ENCODE measurements at places on chromosomes 1 and 21. TPM values are rescaled to one million over a fixed set of nuclear protein-coding genes. Genes with fewer than 3 reads are reported as not detected.

MXRA8 gene
- 68.9 TPM for total RNA-seq

KLHL20 gene
- 23.8 TPM for total RNA-seq

GRCh38 chr1:228837817-228838716 lies 102.8 kb downstream of the RHOU start:
- no peaks in the 10 kb centered on the region for H3K36me3 ChIP-seq
- no peak overlapping the region for H3K4me3 ChIP-seq
- no peak overlapping the region for H3K27ac ChIP-seq
- no peaks in the 10 kb centered on the region for H3K27me3 ChIP-seq

DNA sequence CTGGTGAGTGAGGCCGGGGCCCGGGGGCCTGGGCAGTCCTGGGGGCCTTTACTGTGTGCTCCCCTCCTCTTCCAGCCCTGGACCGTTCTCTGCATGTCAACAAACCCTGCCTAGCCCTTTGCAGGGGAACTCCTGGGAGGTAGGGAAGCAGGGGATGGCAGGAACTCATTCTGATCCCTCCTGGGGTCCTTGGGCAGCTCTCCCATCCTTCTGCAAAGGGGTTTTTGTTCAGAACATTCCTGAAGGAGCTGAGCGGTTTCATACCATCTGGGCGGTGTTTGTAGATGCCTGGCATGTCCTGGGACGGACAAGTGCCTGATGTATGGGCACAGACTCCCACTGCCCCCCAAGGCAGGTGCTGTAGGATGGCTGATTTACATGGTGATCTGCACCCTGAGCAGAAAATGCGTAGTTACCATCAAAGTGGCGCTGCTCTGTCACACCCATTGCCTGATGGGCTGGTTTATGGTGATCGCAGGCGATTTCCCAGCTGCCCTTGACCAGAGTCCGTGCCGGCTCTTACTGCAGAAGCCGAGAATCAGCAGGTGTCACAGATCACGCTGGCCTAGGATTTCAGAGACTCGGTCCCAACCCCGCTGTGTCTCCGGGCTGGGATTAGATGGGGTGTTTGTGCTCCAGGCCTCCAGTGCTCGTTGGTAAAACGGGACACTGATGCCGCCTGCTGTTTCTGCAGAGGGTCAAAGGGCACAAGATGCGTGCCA lies 71.6 kb upstream of the TRAPPC10 start:
- H3K27ac ChIP-seq: no peak overlapping the region
- no peak overlapping the region for H3K4me3 ChIP-seq
- H3K4me1 ChIP-seq: no peaks in the 10 kb centered on the region
- no peaks in the 10 kb centered on the region for H3K36me3 ChIP-seq
- no peak for DNase-seq

DNA sequence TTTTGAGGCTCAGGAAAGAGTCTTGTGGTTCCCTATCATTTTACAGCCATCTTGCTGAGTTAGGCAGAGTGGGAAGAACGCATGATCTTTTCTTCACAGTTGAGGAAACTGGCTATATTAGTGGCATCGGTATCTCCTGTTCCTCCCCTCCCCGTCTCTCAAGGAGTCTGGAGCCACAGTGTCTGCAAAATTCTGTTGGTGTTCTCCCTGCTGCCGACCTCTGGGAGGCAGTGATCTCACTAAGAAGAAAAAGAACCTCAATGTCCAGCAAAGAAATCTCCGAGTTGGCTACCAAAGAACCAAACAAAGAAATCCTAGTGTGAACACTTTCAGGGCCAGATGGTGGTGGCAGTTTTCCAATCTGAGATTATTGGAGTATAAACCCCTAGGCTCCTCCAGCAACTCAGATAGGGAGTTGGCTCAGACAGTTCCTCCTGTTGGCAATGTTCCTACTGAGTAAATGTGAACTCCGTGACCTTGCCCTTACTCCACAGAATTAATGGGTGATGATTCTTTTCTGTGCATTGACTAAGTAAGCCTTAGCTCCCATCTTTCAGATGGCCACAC lies 41.2 kb downstream of the PRAMEF20 start:
- DNase-seq: no peak
- H3K4me3 ChIP-seq: no peak overlapping the region
- no peaks in the 10 kb centered on the region for H3K4me1 ChIP-seq
- H3K27ac ChIP-seq: no peak overlapping the region
- H3K36me3 ChIP-seq: no peaks in the 10 kb centered on the region

GRCh38 chr1:179923029-179923428 lies 31.6 kb upstream of the CEP350 start:
- H3K4me3 ChIP-seq: no peak overlapping the region
- H3K27ac ChIP-seq: no peak overlapping the region
- peaks cover 14% of the 10 kb centered on the region for H3K36me3 ChIP-seq
- DNase-seq: no peak
- no peaks in the 10 kb centered on the region for H3K4me1 ChIP-seq

DNA sequence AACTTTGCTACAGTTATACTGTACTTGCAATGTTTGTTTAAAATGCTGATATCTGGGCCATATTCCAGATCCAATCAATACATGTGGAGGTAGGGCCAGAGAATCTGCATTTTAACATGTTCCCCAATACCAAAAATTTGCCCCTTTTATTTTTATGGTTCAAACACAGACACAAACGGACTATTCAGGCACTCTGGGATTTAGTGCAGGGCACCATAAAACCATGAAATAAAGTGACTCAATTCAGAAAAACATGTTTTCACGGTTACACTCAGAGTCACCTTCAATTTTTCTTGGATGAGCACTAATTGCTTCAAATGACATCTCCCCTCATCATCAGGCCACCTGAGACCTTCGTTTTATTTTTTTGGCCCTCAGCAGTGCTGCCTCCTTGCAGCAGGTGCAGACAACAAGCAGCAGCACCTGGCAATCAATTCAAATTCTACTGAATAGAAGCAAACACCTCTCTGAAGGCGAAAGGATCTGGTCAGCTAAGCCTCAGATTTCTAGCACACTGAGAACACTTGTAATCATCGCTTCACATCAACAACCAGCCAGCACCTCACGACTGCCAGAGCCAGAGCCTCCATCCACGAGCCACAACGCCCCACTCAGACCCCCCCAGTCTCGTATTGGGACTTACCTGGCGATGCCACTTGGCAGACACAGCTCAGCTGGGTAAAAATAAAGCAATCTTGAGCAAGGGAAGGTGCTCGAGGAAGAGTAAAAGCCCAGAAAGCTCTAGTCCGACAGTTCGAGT lies 1.1 kb downstream of the ERO1B start:
- peaks cover 5% of the 10 kb centered on the region for H3K27me3 ChIP-seq
- H3K27ac ChIP-seq: peak overlapping the region; percentile 94
- peak; percentile 23 for DNase-seq
- peaks cover 6% of the 10 kb centered on the region for H3K4me1 ChIP-seq
- peak overlapping the region; percentile 100 for H3K4me3 ChIP-seq
- no peaks in the 10 kb centered on the region for H3K36me3 ChIP-seq

GRCh38 chr1:195141294-195141693 lies 1466.9 kb downstream of the KCNT2 start:
- DNase-seq: no peak
- H3K36me3 ChIP-seq: no peaks in the 10 kb centered on the region
- no peaks in the 10 kb centered on the region for H3K4me1 ChIP-seq
- H3K4me3 ChIP-seq: no peak overlapping the region
- no peaks in the 10 kb centered on the region for H3K27me3 ChIP-seq

- no peaks in the 10 kb centered on the region for H3K27me3 ChIP-seq
- peaks cover 5% of the 10 kb centered on the region for H3K4me1 ChIP-seq
- no peaks in the 10 kb centered on the region for H3K36me3 ChIP-seq
Observed at GRCh38 chr1:161080441-161081405, 8.6 kb downstream of the NECTIN4 start.

GRCh38 chr1:181501612-181502011 lies 18.3 kb downstream of the CACNA1E start:
- H3K36me3 ChIP-seq: no peaks in the 10 kb centered on the region
- no peaks in the 10 kb centered on the region for H3K4me1 ChIP-seq
- no peak overlapping the region for H3K4me3 ChIP-seq
- DNase-seq: no peak

DNA sequence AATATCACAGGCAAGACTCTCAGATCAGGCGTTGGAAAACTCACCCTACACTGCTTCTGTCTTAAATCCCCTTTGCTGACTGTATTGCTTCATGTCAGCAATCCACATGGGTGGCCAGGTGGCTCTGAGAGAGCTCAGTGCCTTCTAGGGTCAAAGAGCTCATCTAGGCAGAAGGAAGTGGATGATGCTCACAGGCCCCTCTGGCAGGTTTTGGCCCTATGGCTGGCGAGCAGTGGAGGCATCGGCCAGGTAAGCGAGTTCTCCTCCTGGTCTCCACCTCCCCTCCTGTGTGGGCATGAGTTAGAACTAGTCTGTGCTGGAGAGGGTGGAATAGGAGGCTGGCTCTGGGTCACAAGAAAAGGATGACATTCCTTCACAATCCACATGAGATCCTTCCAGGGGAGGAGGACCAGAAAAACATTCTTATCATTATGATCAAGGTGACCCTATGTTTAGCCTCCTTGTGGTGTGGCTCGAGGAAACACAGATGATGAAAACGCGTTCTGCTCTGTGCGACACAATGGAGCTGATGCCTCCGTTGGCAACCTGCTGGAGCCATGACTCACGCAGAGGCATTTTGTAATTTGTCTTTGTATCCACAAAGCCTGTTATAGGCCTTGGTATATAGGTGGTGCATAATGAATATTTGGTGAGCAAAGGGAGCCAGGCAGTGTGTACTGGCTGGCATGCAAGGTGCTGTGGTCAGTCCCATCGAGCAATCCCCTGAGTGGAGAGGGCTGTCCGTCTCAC lies 264.6 kb upstream of the RAB4A start:
- no peaks in the 10 kb centered on the region for H3K36me3 ChIP-seq
- H3K27me3 ChIP-seq: no peaks in the 10 kb centered on the region
- H3K4me1 ChIP-seq: peaks cover 10% of the 10 kb centered on the region
- no peak overlapping the region for H3K4me3 ChIP-seq

- H3K4me3 ChIP-seq: no peak overlapping the region
- no peaks in the 10 kb centered on the region for H3K36me3 ChIP-seq
- no peak for DNase-seq
- no peaks in the 10 kb centered on the region for H3K27me3 ChIP-seq
- H3K27ac ChIP-seq: no peak overlapping the region
Observed at GRCh38 chr1:229843627-229844238, 217.7 kb downstream of the URB2 start.

GRCh38 chr1:202274611-202275010 lies 67.1 kb downstream of the UBE2T start:
- H3K4me1 ChIP-seq: no peaks in the 10 kb centered on the region
- DNase-seq: no peak
- H3K36me3 ChIP-seq: no peaks in the 10 kb centered on the region
- no peak overlapping the region for H3K27ac ChIP-seq
- H3K4me3 ChIP-seq: no peak overlapping the region
- no peaks in the 10 kb centered on the region for H3K27me3 ChIP-seq

DNA sequence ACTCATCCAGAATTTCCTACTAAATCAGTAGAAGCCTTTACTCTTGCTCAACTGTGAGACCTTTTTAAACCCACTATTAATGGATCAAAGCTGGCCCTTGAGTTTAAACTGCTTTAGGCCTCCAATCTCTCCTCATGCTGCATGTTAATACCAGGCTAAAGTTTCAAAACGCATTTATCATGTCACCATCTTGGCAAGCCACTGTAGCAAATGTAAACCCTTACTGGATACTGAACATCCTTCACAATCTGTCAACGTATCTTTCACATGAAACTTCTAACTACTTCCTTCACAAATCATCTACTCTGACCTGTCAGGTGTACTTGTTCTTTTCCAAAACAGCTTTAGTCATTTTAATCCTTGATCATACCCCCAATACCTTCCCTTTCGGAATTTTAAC lies 3.0 kb downstream of the PAXBP1 start:
- peak; percentile 4 for DNase-seq
- H3K36me3 ChIP-seq: peaks cover 2% of the 10 kb centered on the region
- no peak overlapping the region for H3K27ac ChIP-seq
- no peak overlapping the region for H3K4me3 ChIP-seq
- H3K27me3 ChIP-seq: no peaks in the 10 kb centered on the region

- peak overlapping the region; percentile 61 for H3K27ac ChIP-seq
- DNase-seq: peak; percentile 98
- H3K4me3 ChIP-seq: peak overlapping the region; percentile 26
- H3K36me3 ChIP-seq: peaks cover 2% of the 10 kb centered on the region
- peaks cover 31% of the 10 kb centered on the region for H3K4me1 ChIP-seq
- H3K27me3 ChIP-seq: no peaks in the 10 kb centered on the region
Observed at GRCh38 chr1:198935306-198935921, 296.6 kb downstream of the PTPRC start.

DNA sequence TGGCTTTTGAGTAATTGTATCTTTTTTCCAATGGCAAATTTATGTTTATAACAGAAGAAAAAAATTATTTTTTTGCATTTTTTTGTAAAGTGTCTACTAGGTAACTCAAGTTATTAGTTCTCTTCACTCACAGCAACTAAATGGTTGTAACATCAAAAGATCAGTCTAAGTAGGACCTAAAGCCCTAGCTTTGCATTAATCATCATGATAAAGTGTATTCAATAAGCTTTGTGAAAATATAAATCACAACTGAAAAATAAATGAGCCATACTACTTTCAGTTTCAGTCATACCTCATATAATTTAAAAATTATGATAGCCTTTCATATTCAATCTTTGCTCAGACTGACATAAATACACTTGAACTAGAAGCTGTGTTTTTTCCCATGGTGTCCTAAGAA lies 6.9 kb downstream of the TAF5L start:
- H3K4me1 ChIP-seq: peaks cover 13% of the 10 kb centered on the region
- DNase-seq: no peak
- H3K36me3 ChIP-seq: peaks cover 3% of the 10 kb centered on the region
- no peaks in the 10 kb centered on the region for H3K27me3 ChIP-seq

DNA sequence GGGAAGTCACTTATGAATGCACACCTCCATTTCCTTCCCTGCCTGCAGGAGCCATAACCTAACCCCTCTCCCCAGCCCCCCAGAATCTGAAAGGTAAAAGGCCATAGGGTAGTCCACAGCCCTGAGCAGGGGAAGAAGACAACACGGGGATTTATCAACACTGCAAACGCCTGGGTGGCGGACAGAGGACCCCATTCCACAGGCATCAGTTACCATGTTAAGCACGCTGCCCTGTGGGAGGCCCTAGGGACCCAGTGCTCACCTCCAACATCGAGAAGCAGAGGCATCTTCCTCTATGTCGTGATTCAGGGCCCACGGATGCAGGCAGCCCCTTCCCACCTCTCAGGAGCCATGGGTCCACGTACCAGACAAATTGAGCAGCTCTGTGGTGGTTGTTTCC lies 523.8 kb downstream of the MATN1 start:
- H3K27me3 ChIP-seq: no peaks in the 10 kb centered on the region
- no peak for DNase-seq
- no peaks in the 10 kb centered on the region for H3K4me1 ChIP-seq
- H3K4me3 ChIP-seq: no peak overlapping the region

- no peaks in the 10 kb centered on the region for H3K36me3 ChIP-seq
- H3K4me1 ChIP-seq: peaks cover 2% of the 10 kb centered on the region
- H3K27me3 ChIP-seq: no peaks in the 10 kb centered on the region
Observed at GRCh38 chr21:43297391-43297981, 128.7 kb downstream of the CRYAA start.
